ENCODE measurements at places on chromosomes 6 and 20.

DNA sequence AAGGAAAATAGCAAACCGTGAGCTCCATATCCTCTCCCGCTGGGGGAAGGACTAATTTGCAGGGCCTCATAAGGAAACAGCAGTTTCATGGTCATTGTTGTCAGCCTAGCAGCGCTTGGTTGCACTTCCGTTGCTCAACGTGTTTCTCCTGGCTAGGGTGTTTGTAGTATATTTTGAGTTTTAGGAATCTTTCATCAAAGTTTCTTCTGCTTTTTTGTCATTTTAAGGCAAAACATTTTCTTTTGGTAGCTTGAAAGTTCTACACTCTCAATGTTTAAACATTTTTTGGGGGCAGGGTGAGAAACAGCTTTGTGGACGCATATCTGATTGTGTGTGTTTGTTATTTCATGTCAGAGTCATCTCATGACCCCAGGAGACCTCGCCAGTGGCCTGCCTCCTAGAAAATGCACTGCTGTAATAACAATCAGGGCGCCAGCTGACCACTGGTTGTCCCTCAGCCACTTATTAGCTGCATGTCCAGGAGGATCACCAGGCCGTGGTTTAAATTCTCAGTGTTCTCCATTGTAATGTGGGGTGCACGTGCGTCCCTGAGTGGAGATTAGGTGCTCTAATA lies 20.6 kb downstream of the JARID2 start:
- DNase-seq: no peak

DNA sequence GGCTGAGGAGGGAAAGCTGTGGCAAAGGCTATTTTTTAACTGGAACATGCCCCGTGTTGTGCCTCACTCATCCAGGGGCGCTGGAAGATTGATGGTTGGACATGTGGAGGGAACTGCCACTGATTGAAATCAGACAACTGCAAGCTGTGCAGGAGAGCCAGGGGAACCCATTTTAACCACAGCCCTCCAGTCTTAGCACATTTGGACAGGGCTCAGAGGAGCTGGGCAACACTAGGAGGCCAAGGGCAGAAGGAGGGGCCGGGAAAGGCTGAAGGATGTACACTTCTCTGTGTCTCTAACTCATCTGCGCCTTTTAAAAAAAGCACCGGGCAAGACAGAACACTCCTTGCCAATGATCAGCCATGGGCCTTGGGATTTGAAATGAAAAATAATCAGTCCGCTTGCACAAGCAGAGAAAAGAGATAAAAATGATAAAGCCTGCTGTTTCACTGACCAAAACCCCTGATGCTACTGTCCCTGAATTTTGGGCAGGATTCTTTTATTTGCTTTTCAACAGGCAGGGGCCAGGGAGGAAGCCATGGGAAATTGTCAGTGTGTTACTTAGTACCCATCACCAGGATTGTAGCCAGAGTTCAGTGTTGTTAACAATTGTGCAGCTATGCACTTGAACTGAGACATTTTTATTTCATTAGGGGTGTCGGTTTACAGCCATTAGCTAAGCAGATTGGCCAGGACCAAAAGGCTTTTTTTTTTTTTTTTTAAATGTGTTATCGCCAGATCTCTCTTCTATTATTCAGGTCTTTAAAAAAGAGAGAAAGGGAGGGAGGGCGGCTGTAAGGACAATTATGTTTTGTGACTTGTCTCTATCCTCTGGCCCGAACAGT lies 109.3 kb upstream of the EYA4 start:
- no peak for DNase-seq

DNA sequence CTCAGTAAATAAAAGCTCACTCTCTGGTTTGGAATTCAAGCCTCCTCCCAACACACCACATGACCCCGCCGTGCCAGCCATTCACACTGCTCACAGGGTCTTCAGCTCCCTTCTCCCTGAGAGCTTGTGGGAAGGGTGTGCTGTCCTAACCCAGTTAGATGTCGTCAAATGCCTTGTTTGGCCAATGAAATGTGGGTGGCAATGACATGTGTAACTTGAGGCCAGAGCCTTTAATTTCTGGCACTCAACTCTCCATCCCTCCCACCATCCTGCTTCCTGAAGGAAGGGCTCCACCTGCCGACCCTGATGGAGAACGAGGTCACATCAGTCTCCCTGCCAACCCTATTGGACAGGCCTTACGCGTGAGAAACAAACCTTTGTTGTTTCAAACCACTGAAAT lies 224.5 kb upstream of the AGPAT4 start:
- DNase-seq: no peak

DNA sequence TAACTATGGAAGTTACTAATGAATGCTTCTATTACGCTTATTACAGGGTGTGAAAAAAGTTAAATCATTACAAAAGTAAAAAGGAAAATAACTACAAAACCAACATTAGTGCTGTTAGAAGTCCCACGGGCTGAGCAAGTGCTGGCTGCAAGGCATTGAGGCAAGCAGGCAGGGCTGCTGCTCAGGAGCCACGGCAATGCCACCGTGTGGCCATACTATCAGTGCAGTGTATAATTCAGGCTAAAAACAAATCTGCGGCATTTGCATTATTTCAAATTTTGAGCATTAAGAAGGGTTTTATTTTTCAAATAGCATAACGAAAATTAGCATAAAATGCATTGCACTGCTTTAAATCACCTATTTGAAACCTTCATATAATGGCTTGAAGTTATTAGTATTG lies 17.1 kb downstream of the IFNGR1 start:
- no peak for DNase-seq

DNA sequence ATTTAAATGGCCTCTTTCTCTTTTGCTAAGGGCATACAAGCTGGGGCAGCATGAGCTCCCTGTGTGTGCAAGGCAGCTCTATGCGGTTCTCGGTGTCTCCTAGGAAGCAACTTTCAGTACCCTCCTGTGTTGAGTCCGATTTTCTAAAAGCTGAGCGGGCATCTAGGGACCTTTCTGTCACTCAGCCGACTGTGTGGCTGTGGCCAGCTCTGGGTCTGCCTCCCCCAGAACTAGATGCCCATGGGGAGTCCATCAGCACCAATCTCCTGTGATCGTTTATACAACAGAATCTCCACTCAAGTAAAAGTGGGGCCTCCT lies 7.5 kb downstream of the NELFCD start:
- DNase-seq: no peak

- no peak for DNase-seq
These were observed 187.0 kb downstream of the DTNBP1 start for GRCh38 chr6:15475872-15476271.

GRCh38 chr20:31570735-31571617 lies 34.1 kb upstream of the ID1 start:
- no peak for DNase-seq

DNA sequence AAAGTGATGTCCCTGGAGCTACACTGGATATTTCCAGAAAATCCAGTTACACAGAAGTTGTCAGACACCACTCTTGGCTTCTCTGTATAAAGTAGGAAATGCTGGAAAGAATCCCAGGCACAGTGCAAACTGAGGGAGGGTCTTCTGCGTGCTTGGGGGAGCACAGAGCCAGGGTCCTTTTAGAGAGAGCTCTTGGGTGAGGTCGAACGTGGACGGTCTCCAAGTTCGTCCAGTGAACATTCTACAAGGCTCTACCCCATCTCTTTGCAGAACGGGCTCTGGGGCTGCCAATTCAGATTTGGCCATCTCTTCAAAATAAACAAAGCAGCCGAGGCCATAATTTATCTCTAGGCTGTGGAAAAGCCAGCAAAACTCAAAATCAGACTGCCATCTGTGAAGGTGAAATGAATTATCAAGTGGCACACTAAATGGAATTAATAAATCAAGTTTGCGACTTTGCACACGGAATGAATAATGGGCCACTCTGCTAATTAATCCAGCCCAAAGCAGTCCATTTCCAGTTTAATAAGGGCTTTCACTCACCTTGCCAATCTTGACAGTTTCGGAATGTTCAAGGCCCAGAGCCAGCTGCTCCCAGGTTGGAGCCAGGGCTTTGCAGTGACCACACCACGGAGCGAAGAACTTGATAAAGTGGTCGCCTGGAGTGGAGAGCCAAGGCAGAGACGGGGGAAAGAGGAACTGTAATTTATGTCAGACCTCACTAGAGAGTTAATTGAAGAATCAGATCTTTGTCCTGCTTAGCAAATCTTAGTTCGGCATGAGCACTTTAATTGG lies 19.3 kb downstream of the TXNDC5 start:
- no peak for DNase-seq

DNA sequence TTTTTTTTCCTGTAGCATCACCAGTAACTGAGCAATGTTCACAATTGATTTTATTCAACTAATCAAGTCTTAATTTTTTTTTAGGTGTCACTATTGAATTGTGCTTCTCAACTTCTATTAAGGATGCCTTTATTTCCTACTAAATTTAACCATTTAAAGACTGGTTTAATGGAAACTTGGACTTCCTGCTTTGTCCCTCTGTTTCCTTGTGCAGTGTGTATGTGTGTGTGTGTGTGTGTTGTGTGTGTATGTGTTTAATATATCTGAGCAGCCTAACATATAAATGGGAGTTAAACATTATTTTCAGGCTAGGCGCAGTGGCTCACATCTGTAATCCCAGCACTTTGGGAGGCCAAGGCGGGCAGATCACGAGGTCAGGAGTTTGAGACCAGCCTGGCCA lies 1.8 kb downstream of the SERPINB6 start:
- no peak for DNase-seq

DNA sequence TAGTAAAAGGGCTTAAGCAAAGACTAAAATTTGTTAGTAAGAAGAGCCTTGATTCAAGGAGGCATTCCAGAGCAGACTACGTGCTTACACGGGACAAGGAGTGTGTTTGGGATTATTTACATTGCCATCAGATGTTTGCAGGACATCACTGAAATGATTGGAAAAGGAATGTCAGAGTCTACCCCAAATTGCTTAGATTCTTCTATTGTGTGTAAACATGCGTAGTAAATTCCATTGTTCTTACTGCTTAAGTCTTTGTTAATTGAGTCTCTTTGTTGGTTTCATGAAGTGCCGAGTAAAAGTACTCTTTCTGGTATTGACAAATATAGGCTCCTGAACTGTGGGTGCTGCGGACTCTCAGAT lies 60.5 kb downstream of the CD83 start:
- no peak for DNase-seq

- DNase-seq: no peak
These were observed 385.7 kb upstream of the MMS22L start for GRCh38 chr6:97668716-97669115.

DNA sequence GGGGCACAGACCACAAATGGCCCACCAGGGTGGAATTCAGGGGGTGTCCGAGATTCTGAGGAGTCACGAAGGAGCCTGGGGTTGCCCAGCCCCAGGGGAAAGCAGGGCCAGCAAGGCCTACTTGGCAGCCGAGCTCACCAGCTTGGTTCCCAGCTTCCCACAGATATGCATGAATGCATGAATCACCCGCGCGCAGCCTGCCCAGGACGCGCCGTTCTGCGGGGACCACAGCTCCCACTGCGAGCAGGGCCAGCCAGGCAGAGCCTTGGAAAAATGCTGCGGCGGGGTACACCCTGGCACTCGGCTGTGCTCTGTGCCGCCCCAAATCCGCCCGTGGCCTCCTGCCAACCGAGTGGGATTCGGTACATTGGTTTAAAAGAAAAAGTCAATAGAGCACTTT lies 211.0 kb downstream of the NFATC2 start:
- no peak for DNase-seq

GRCh38 chr20:47921408-47921807 lies 136.1 kb upstream of the SULF2 start:
- DNase-seq: no peak

DNA sequence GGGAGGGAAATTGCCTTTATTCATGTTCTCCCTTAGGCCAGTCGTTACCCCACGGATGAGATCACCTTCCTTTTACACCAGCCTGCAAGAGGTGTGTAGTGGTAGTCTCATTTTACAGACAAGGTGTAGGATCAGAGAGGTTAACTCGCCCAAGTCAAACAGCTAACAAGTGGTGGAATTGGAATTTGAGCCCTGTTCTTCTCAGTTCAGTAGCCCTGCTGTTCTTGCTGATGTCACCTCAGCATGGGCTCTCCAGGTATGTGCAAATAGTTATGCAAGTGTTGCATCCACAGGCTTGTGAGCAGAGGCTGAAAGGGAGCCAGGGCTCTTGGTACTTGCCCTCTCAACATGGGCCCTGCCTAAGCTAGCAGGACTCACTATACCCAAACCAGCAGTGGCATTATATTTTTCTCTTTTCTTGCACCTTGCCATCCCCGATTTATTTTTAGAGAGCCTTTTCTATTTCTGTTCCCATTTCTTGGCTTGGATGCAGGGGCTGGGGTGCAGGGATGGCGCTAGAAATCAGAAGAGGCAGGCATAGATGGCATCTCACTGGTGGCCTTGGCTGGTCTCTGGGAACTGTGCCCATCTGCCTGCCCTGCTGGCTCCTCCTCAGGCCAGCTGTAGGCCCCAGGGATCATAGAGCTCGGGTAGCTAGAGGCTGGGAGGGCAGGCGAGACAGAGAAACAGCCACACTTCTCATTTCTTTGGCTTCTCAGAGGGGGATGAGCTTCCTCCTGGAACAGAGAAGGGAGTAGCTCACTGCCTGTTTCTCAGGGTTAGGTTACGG lies 18.2 kb downstream of the PPARD start:
- DNase-seq: no peak

DNA sequence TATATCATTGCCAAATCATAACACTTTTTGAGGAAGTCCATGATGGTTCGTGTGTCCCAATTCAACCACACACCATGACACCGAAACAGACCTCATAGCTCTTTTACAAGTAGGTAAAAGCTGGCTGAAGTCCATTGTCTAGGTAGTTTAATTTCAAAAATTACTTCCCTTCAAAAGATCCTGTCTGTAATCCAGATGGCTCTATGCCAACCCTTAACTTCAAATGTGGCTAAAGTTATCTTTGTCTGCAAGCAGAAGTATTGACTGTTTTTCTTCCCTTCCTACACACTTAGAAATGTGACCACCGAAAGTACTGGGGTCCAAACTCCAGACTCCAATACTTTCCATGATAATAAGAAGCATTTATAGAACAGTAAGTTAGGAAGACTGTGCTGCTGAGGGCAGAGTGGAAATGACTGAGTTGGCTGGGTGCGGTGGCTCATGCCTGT lies 8.3 kb upstream of the TIAM2 start:
- DNase-seq: no peak

- DNase-seq: no peak
These were observed 22.3 kb downstream of the LAMA5 start for GRCh38 chr20:62344782-62345181.

GRCh38 chr6:73558624-73559398 lies 38.0 kb upstream of the EEF1A1 start:
- no peak for DNase-seq

DNA sequence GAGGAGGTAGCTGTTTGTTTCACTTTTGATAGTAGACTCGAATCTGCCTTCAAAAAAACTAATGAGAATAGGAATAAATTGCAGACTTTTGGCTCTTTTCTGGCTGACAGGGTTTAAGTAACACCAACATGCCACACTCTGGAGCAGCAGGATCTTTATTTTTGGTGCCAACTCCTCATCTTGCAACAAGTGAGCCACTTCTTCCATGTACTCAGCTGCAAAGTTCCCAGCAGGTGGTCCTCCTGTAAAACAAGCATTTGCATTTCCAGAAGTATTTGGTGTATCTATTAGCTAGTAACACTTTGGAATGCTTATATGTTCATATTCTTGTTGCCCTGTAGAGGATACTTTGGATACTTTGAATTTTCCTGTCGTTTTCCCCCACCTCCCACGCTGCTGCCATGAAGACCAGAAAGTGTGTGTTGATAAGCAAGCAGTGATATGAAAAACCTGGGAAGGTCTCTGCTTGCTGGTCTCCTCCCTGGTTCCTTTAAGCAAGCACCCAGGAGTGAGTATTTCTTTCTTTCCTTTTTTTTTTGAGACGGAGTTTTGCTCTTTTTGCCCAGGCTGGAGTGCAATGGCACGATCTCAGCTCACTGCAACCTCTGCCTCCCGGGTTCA lies 1.0 kb downstream of the ARMH2 start:
- no peak for DNase-seq

- DNase-seq: no peak
These were observed 75.2 kb upstream of the IYD start for GRCh38 chr6:150293423-150294173.

- DNase-seq: no peak
These were observed 40.6 kb upstream of the NFATC2 start for GRCh38 chr20:51583073-51583472.

Measured in stimulated activated CD8-positive, alpha-beta memory T cell treated with anti-CD3 and anti-CD28 coated beads, Interleukin-4, amount 100 ng/mL, for 4 hours (primary cell).